Activated CD4-positive, alpha-beta T cell treated with anti-CD3 and anti-CD28 coated beads, Interleukin-2, Interleukin-4, amounts not matched to agents 100 ng/mL and 50 ng/mL, durations not matched to agents 16 hours and 8 hours (primary cell): ENCODE measurements at places on chromosomes 4 and X.
A peak's percentile ranks its signal among the peaks of the same experiment; 100 is the strongest.

DNA sequence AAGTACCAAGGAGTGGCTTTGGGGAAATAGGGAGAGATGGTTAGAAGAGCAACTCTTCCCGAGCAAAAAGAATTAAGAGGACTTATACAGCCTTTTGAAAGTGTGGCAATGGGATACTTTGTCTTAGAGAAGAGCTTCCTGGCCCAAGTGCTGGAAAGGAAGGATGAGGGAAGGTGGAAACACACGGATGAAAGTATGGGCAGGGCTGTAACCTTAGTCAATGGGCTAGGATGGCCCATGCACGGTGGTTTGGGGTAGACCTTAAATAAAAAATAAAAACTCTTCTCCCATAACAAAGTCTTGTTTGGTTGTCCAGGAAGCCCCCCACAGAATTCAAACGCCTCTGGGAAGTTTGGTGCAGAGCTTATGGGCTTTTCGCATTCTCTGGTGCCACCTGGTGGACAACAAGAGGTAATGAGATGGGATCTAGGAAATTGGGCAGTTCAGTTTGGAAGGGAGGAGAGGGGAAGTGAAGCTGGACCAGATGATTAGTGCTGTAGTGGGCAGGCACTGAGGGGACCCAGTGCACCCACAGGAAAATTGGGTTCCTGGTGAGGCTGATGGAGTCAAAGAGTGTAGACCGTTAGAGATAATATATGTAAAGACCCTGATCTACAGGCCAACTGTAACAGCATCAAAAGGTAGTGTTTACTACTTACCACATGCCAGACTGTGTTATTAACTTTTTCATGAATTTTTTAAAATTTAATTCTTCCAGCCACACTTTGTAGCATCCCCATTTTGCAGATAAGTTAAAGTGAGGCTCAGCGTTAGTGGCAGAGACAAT, 13.8 kb upstream of the ENOX2 start:
- peak; percentile 44 for DNase-seq

- no peak for DNase-seq
Measured at GRCh38 chrX:115559672-115560071, 1.3 kb upstream of the PLS3 start.

GRCh38 chr4:110681381-110681780, 58.5 kb upstream of the PITX2 start:
- no peak for DNase-seq

- DNase-seq: no peak
Measured at GRCh38 chrX:3678328-3678727, 35.1 kb downstream of the PRKX start.

GRCh38 chr4:8200302-8200975, 1.3 kb downstream of the SH3TC1 start:
- DNase-seq: no peak

- no peak for DNase-seq
Measured at GRCh38 chrX:45379236-45379635, 178.6 kb upstream of the DIPK2B start.

GRCh38 chr4:165827018-165827417, 46.0 kb upstream of the TLL1 start:
- no peak for DNase-seq

DNA sequence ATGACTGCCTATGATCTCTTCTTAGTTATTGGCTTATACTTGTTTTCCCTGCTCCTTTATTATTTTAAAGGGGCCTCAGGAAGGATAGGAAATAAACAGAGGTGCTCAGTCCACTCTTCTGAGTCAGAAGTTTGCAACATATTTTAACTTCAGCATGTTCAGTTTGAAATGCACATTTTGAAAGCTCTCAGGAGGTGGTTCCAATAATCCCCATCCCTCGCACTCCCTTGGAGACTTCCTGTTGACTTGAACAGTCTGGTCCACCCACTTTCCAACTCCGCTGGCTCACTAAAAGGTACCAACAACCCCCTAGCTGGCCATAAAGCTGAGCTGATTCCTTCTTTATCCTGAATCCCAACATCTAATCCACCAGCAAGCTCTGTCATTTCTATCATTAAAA, 78.3 kb upstream of the DUSP21 start:
- no peak for DNase-seq

DNA sequence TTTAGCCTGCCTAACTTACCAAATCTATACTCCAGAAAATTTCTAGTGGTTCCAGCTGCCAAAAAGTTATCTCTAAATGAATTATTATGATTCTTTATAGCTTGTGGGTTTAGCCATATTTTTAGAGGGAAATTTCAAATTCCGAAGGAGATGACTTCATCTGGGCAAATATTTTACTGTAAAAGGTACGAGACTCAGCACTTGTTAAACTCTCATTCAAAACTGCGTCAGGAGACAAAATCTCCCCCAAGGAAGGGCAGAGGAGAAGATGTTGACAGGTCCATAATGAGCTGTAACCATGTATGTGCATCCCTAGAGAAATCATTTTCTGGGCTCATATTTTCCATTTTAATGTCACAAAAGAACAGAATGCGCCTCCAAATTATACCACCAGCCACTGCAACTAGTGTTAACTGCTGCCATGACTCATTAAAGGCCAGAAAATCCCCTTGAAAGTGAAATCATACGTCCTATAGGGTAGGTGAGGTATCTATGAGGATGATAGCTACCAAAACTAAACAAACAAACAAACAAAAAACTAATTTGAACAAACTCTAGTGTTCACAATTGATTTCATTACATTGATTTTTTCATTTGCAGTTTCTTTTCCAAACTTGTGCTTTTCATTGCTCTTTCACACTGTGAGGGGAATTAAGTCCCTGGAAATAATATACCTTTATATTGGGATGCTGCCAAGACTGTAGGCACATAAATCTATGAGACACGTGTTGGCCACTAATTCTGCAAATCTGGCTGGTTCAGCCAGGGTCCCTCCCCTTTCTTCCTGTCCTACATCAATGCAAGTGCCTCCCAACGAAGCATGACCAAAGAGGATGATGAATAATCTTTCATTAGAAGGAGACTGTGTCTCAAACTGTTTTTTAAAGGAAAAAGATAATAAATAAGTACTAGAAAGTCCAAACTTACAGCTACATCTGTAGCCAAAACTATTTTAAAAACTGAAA, 85.8 kb downstream of the ARHGAP6 start:
- DNase-seq: no peak

DNA sequence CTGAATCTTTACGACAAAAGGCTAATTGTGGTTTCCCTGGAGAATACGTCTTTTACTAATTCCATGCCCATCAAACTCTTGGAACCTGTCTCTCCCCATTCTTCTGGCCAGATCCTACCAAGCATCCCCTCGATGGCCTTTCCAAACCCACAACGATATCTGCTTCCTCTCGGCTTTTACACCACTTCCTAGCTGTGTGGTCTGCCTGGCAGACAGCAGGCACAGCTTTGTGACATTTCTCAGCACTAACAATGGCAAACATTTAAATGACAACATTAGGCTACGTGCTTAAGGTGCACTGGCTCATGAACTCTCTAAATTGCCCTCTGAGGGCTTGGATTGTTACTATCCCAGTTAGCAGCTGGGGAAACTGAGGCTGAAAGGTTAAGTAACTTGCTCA, 141.0 kb downstream of the NSUN7 start:
- DNase-seq: no peak

- DNase-seq: no peak
Measured at GRCh38 chr4:20299515-20299914, 47.8 kb downstream of the SLIT2 start.

DNA sequence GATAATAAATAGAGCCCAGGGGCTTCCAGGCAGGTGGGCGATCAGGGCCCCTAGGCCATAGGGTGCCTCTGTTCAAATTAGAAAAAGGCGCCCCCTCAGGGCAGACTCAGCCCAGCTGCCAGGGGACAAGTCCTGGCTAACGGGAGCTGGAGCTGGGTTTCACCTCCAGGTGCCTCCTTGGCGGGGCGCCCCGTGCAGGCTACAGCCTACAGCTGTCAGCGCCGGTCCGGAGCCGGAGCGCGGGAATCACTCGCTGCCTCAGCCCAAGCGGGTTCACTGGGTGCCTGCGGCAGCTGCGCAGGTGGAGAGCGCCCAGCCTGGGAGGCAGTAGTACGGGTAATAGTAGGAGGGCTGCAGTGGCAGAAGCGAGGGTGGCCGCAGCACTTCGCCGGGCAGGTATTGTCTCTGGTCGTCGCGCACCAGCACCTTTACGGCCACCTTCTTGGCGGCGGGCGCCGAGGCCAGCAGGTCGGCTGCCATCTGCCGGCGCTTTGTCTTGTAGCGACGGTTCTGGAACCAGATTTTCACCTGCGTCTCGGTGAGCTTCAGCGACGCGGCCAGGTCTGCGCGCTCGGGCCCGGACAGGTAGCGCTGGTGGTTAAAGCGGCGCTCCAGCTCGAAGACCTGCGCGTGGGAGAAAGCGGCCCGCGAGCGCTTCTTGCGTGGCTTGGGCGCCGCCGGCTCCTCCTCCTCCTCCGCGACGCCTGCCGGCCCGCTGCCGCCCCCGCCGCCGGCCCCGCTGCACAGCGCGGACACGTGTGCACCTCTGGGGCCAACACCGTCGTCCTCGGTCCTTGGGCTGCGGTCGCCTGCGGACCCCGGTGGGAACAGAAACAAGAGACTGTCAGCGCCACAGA, 2.4 kb downstream of the NKX3-2 start:
- peak; percentile 32 for DNase-seq

- DNase-seq: no peak
Measured at GRCh38 chr4:108060164-108060563, 70.5 kb downstream of the HADH start.

- no peak for DNase-seq
Measured at GRCh38 chrX:149453906-149454822, 50.9 kb downstream of the IDS start.

- no peak for DNase-seq
Measured at GRCh38 chr4:12734586-12734985, 749.6 kb downstream of the RAB28 start.

DNA sequence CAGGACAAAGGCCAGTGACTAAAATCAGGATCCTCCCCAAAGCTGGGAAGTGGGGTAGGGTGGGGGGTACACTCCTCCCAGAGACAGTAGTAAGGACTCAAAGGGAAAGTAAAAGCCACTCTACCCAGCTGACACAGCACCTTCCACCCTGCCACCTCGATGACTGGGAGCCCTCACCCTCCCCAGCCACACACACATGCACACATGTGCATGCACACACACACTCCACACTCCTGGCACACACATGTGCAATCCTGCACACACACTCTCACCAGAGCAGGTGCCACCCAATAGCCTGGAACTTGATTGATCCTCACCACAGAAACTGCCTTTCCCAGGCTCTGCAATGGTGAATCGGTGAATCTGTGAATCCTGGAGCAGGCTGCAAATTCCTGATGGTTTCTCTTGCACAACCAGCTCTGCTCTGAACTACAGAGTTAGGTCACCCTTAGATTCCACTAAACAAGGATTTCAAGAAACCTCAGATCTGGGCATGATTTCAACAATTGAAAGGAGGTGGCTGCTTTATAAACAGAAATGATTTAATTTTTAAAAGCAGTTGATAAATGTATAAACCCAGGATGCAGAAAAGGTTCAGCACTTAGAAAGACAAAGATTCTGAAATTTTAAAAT, 21.5 kb downstream of the AMOT start:
- DNase-seq: no peak

- no peak for DNase-seq
Measured at GRCh38 chrX:38898261-38898660, 97.0 kb downstream of the MID1IP1 start.

- DNase-seq: no peak
Measured at GRCh38 chr4:11158971-11159370, 269.7 kb downstream of the HS3ST1 start.

DNA sequence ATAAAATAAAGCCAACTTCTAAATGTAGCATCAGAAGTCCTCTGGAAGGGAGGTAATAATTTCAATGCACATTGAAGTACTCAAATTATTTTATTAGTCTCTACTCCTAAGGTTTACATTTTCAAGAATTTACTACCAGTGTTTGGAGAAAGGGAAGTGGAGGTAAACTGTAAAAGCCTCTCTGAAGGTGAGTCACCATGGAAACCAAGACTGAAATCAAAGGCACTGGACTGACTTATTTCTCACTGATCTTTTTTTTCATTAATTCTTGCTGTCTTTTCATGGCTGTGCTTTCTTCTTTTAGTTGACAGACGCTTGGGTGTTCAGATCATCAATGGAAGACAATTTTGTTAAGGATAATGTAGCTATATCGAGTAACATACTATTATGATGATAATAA, 9.7 kb downstream of the SLC39A8 start:
- DNase-seq: no peak

DNA sequence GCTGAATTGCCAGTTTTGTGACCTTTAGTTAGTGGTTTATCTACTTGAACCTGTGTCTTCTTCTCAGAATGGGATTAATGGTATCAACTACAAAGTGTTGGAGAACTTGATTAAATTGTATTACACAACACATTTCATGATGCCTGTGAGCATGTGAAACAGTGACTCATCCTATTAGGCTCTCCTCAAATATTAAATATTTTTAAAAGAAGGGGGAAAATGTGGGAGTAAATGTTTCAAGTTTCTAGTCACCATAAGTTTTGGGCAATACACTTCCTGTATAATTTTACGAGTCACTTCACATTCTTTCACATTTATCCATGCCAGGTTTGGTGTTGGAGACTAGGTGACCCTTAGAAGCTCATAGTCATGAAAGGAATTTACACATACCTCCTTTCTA, 147.0 kb downstream of the HS3ST1 start:
- no peak for DNase-seq

GRCh38 chr4:142549726-142550463, 296.2 kb downstream of the INPP4B start:
- DNase-seq: peak; percentile 76

GRCh38 chr4:8730681-8731080, 138.1 kb downstream of the CPZ start:
- no peak for DNase-seq

DNA sequence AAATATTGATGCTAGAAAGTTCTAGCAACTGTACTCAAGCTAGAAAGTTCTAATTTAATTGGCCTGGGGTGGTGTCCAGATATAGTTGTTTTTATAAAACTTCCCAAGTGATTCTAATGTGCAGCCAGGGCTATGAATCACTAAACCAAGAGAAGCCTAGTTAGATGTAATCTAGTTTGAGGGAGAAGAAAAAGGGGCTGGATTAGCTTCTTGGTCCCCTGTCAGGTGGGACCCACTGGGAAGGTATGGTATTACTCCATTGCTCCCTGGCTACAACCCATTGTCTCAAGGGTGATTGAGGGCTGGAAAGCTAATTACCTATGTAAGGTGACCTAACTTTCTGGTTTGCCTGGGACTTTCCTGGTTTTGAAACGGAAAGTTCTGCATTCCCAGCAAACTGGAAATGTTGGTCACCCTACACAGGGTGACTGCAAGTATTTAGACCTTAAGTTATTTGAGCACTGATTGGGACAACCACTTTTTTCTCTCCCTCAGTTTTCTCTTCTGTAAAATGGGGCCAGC, 23.9 kb upstream of the MSN start:
- DNase-seq: no peak

DNA sequence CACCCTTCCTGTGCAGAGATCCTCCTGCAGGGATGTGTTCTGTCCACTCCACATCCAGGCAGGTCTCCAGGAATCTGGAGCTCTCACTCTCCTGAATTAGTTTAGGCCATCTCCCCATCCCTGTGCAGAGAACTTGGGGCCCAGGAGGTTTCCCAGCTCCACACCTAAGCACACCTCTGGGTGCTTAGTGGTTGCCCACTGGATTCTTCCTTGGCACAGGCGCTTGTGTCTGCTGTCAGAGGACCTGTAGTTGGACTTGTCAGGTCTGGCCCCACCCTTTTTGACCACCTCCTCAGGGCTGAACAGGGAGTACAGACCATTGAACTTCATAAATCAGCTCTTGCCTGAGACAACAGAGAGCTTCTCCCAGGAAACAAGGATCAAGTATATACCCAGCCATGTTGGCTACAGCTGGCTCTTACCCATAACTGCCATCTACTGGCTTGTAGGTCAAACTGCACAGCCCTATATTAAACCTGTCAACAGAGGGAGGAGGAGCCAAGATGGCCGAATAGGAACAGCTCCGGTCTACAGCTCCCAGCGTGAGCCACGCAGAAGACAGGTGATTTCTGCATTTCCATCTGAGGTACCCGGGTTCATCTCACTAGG, 275.5 kb downstream of the PPARGC1A start:
- no peak for DNase-seq
